ENCODE measurements at places on chromosomes 1 and 21.

GRCh38 chr21:36626791-36627190, 72.1 kb upstream of the SIM2 start:
- no peak for ATAC-seq

DNA sequence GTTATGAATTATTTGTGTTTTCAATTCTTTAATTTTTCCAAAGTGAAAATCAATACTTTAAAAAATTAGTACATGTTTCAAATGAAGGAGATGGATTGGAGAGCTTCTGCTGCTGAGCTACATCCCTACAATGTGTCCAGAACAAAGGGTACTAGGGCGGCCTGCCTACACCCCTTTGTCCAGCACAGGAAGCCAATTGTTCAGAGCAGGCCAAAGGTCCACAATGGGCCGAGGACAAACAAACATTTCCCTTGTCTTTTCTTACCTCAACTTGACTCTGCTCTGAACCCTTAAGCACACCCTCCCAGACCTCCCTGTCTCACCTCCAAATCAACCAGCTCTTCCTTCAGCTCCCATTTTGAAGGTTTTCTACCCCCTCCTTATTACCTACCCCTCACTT, 39.4 kb upstream of the CAMK1G start:
- ATAC-seq: no peak

- no peak for ATAC-seq
Measured at GRCh38 chr1:182087719-182088350, 26.3 kb upstream of the ZNF648 start.

GRCh38 chr1:161209790-161210409, 5.2 kb upstream of the FCER1G start:
- ATAC-seq: peak; percentile 88

- ATAC-seq: no peak
Measured at GRCh38 chr1:179510038-179510437, 65.7 kb downstream of the NPHS2 start.

GRCh38 chr1:234238060-234238459, 135.2 kb upstream of the COA6 start:
- ATAC-seq: no peak

GRCh38 chr21:32044205-32045180, 171.7 kb downstream of the HUNK start:
- ATAC-seq: no peak

All from activated CD4-positive, CD25-positive, alpha-beta regulatory T cell treated with anti-CD3 and anti-CD28 coated beads, Interleukin-2, amount 50 U/mL, for 24 hours (primary cell).